ENCODE measurements at places on chromosomes 12 and 14. TPM values are rescaled to one million over a fixed set of nuclear protein-coding genes. Genes with fewer than 3 reads are reported as not detected.

- no peak for DNase-seq
Observed at GRCh38 chr14:74524076-74524811, 30.7 kb downstream of the ISCA2 start.

EGLN3 gene
- 0.48 TPM for total RNA-seq

DNA sequence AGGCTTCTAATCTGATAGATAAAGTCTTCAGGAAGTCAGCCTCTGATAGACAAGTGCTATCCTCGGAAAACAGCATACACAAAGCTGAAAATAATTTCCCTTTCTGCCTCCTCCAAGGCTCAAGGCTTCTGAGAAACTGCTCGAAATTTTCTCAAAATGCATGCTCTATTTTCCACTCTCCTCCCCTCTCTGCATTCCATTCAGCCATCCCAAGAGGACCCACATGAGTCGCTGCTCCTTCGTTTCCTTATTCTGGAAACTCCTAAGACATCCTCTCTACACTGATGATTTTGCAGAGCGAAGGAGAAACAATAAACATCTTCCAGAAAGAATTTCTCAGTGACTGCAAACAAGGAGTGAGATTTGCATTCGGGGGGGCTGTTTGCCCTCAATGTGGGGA is 92.2 kb upstream of the SFSWAP start:
- no peak for DNase-seq

- no peak for DNase-seq
Observed at GRCh38 chr14:39474416-39474911, 42.2 kb upstream of the FBXO33 start.

DNA sequence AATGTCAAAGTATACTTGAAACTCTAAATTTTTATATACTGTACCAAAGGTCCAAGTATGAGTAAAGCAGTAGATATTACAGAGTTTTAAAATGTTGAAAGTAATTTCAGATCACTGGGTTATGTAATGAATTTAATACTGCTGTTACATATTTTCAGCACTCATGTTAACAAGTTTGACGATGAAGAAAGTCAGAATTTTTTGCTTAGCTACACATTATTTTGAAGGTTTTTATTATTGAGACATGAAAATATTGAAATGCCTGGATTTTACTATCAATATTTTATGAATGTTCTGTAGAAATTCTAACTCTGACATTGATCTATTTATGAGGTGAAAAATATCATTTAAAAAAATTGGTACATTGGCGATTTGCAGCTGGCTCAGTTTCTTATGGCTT is 1030.3 kb downstream of the FSCB start:
- no peak for DNase-seq

DNA sequence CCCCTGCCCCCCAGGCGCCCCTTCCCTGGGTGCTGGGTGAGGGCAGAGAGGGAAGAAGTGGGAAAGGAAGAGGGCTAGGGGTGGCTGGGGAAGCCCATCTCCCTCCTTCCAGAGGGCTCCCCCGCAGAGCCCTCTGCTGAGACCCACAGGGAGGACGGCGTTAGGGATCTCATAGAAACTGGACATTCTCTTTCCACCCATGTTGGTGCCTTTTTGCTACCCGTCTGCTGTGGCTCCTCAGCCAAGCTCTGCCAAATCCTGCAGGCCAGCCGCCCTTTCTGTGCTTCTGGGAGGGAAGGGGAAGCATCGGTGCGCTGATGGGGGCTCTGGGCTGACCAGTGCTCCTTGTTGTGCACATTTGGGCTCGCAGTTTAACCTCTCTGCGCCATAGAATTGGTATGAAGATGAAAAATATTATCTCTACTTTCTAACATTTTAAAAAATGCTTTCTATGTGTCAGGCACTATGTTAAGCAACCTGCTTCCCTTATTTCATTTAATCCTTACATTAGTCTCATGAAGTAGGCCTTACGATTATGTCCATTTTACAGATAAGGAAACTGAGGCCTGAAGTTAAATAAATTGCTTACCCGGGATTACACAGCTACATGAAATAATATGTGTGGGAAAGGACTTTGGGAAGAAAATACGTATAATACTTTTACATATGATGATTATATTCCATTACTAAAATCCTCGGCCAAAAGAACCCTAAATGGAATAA is 981 bp downstream of the SLC48A1 start:
- no peak for DNase-seq

OAS2 gene
- total RNA-seq, result 191 TPM

GRCh38 chr12:109581856-109582255 is 8.3 kb downstream of the MVK start:
- DNase-seq, result no peak

KRT2 gene
- total RNA-seq, result not detected

GRCh38 chr14:84988357-84988756 is 541.6 kb upstream of the FLRT2 start:
- DNase-seq, result no peak

GRCh38 chr12:85740186-85740585 is 96.0 kb downstream of the RASSF9 start:
- no peak for DNase-seq

AQP5 gene
- not detected for total RNA-seq

- DNase-seq, result no peak
Observed at GRCh38 chr14:102560458-102561261, 31.8 kb upstream of the RCOR1 start.

- peak; percentile 78 for DNase-seq
Observed at GRCh38 chr12:106301611-106302321, 767 bp upstream of the TCP11L2 start.

- no peak for DNase-seq
Observed at GRCh38 chr12:46446645-46447044, 74.1 kb upstream of the SLC38A2 start.

DNA sequence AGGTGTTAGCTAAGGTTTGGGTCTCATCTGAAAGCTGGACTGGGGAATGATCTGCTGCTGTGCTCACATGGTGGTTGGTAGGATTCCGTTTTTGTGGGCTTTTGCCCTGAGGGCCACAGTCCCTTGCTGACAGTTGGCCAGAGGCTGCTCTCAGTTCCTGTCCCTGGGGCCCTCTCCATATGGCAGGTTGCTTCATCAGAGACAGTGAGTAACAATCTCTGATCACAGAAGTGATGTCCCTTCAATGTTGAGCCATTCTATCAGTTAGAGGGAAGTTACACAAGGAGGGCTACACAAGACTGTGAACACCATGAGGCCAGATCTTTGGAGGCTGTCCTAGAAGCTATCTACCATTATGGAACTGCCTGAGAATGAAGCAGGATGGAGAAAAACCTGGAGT is 137.2 kb downstream of the AACS start:
- no peak for DNase-seq

DNA sequence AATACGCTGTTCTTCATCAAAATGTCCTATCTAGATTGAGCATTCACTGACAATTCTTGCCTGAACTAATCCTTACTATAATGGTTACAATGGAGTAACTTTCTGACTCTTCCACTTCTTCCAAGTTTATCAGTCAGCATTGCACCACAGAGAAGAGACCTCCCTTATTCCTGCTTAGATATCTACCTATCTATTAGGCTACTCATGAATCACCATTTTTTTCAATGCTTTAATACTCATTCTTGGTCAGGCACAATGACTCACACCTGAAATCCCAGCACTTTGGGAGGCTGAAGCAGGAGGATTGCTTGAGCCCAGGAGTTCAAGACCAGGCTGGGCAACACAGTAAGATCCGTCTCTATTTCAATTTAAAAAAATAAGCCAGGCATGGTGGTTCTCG is 39.3 kb downstream of the RPS6KA5 start:
- no peak for DNase-seq

DNA sequence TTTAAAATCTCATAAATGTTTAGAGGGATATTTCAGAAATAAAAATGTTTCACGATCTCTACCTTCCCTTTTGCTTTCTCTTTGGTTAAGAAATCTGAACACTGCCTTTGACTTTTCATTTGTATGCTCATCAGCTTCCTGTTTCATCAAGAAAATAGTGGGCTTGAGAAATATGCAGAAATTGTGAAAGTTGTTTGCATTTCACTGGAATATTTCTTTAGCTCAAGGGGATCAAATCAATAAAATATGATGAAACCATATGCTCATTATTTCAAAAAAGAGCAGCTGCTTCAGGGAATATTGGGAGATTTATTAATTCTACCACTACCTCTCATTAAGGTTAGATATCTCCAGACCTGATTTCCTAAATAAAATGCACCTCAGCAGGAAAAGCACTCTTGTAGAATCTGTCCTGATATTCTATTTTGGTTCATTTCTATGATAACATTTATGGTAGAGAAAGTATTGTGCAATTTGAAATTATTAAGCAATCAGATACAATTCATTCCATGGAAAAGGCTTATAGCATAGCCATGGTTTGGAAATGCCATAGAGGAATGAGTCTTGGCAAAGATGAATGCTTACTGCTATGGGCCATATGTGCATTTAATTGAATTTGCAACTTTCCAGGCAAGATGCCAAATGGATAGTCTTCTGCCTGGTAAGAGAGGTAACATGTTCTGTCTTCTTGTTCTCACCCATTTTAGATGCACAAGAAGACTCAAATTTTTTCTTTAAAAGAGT is 212.6 kb upstream of the SLC16A7 start:
- no peak for DNase-seq

DNA sequence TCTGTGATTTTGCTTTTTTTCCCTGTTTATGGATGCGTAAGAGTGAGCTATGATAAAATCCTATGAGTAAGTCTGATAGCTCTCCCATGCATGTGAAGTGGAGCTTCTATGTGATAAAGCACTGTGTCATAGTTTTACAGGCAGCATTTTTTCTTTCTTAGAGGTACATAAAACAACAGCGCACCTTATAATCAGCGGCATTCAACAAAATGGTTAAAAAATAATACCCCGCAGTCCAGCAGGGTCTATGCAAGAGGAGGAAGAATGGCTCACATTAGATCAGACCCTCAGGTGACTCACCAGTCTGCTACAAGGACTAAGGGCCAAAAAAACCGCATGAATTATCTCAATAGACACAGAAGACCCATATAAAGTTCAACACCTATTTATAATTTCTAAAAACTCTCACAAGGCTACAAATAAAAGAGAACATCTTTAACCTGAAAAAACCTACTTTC is 33.0 kb upstream of the TMEM179 start:
- DNase-seq, result no peak

DNA sequence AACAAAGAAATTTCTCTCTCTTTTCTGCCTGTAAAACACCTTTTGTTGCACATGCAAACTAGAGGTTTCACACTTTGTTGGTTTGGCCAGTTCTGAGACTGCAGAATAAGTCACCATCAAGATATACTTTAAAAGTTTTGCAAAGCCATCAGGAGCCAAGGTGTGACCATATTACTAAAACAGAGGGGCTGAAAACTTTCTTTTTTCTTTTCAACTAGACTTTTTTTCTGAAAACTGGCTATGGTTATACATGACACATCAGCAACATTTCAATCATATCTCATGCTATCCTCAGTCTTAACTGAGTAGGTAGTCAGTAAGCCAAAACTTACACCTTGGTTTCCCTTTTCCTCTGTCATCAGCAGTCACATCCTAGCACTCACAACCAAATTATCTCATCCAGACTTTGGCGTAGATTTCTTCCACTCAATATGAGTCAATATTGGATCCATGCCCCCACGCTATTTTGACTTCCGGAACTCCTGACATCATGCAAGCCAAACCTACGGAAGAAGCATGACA is 4.1 kb upstream of the IFNG start:
- DNase-seq, result peak; percentile 27

MYBPC1 gene
- total RNA-seq, result not detected

Data from activated naive CD4-positive, alpha-beta T cell treated with anti-CD3 and anti-CD28 coated beads for 36 hours (primary cell).